ENCODE measurements at places on chromosomes 5 and 9.

DNA sequence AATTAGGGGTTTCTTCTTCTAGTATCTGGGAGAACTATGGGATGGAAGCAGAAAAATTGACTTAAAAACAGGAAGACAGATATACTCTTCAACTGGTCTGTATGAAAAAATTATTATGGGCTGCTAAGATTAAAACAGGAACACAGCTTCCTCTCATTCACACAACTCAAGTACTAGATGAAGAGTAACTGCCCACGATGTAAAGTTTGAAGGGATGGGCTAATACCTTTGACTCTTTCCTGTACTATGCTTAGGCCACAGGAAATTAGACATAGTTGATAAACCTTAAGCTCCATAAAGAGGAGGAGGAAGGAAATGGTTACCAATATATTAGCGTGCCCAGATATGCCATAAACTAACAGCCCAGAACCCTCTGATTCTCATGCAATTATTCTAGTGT is 88.6 kb downstream of the ANKRD31 start:
- H3K36me3 ChIP-seq: peaks cover 14% of the 10 kb centered on the region
- no peak overlapping the region for H3K4me3 ChIP-seq
- no peak overlapping the region for H3K27ac ChIP-seq
- DNase-seq: no peak

DNA sequence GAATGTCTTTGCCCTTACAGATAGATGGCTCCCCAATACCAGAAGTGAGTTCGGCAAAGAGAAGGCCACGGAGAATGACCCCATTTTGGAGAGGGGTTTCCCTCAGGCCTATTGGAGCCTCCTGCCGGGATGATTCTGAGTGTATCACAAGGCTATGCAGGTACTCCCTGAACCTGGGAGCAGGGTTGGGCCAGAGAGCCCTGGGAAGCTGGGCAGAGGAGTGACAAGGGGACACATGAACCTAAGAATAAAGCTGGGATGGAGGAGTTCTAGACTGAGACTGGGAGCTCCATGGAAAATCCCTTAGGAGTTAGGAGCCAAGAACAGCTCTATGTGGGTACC is 433 bp downstream of the LEAP2 start:
- no peak overlapping the region for H3K4me3 ChIP-seq
- peaks cover 14% of the 10 kb centered on the region for H3K4me1 ChIP-seq
- no peak overlapping the region for H3K27ac ChIP-seq
- no peak for DNase-seq

DNA sequence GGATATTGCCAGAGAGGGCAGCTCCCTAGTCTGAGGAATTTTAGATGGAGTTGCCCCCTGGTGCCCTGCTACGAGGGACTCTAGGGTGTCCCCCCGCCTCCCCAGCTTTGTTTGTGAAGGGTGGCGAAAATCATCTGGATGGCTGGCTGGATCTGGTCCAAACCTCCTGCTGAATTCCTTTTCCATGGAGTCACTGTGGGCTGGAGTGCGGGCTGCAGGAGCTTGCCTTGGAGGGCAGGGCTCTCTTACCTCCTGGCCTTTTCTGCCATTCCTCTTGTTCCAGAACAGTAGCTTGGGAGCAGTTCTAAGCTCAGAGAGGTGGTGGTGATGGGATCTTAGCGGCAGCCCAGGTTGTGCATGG is 2.1 kb downstream of the SYNPO start:
- H3K27ac ChIP-seq: no peak overlapping the region
- H3K27me3 ChIP-seq: peaks cover 5% of the 10 kb centered on the region
- H3K4me1 ChIP-seq: no peaks in the 10 kb centered on the region
- no peaks in the 10 kb centered on the region for H3K36me3 ChIP-seq
- DNase-seq: no peak

GRCh38 chr5:140109018-140109758 is 4.7 kb upstream of the PURA start:
- no peaks in the 10 kb centered on the region for H3K36me3 ChIP-seq
- peaks cover 47% of the 10 kb centered on the region for H3K4me1 ChIP-seq

- H3K4me3 ChIP-seq: no peak overlapping the region
- no peak for DNase-seq
- H3K27me3 ChIP-seq: no peaks in the 10 kb centered on the region
These were observed 275.6 kb upstream of the SLC30A5 start for GRCh38 chr5:68818057-68818695.

- no peak overlapping the region for H3K4me3 ChIP-seq
- H3K27me3 ChIP-seq: peaks cover 9% of the 10 kb centered on the region
- no peak overlapping the region for H3K27ac ChIP-seq
- DNase-seq: no peak
These were observed 9.0 kb upstream of the WNK2 start for GRCh38 chr9:93174976-93175375.

GRCh38 chr9:116124472-116125040 is 29.0 kb upstream of the PAPPA start:
- DNase-seq: no peak
- H3K4me1 ChIP-seq: no peaks in the 10 kb centered on the region
- H3K36me3 ChIP-seq: no peaks in the 10 kb centered on the region
- no peaks in the 10 kb centered on the region for H3K27me3 ChIP-seq
- H3K4me3 ChIP-seq: no peak overlapping the region

DNA sequence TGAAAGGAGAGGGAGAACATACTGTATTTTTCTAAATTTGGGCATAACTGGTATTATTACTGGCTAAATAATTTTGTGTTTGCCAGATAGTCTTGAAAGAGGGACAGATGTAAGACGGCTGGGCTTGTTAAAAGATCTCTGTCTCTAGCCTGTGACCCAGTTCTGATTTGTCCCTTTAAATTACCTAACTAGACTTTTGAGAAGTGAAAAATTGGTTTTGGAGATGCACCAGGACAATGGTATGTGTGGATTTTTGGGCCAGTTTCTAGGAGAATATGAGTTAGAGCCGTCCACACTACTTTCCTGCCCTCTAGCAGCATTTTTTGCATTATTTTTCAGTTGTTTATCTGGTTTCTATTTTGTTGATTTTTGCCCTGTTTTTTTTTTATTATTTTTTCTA is 33.5 kb downstream of the LNPEP start:
- no peak overlapping the region for H3K4me3 ChIP-seq
- H3K27me3 ChIP-seq: no peaks in the 10 kb centered on the region
- H3K4me1 ChIP-seq: peaks cover 80% of the 10 kb centered on the region
- H3K27ac ChIP-seq: no peak overlapping the region
- no peak for DNase-seq

GRCh38 chr5:100902440-100903038 is 543 bp downstream of the ST8SIA4 start:
- no peaks in the 10 kb centered on the region for H3K27me3 ChIP-seq
- H3K4me1 ChIP-seq: peaks cover 44% of the 10 kb centered on the region
- peaks cover 16% of the 10 kb centered on the region for H3K36me3 ChIP-seq
- peak; percentile 45 for DNase-seq
- H3K27ac ChIP-seq: peak overlapping the region; percentile 99

DNA sequence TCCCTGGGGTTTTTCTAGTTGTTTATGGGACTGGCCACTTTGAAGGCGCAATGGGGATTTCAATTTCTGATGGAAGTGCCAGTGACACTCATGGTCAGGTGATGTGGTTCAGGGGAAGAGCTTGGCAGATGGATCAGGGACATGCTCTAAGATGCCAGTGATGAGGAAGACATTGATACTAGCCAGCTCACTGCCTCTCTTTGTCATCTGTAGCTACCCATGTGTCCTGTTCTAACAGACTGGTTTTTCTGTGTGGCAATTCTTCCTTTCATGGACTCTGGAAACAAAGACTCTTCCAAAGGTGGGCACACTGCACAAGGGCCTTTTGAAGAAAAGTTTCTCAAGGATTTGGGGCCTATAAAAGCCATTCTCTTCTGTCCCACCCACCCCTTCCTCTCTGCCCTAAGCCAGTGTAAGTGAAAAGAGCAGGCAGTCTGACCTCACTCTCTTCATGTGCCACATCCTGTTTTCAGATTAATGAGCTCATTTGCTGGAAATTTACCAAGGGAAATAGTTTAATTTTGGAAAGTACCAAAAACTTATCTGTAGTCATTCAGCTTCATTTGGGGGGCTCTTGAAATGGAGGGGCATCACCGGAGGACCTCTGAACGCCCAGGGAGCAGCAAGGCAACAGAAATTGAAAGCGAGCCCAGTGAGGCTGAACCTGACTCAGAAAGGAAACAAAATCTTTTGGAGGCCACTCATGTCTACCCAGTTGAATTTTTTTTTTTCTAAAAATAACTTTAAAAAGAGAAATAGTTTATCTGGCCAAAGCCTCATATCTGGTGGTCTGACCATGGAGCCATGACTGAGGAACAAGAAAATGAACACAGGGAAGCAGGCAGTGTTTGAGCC is 4.9 kb upstream of the TRAF1 start:
- peak; percentile 82 for DNase-seq
- peak overlapping the region; percentile 71 for H3K4me3 ChIP-seq
- H3K36me3 ChIP-seq: peaks cover 22% of the 10 kb centered on the region
- H3K27me3 ChIP-seq: no peaks in the 10 kb centered on the region
- peaks cover 86% of the 10 kb centered on the region for H3K4me1 ChIP-seq

DNA sequence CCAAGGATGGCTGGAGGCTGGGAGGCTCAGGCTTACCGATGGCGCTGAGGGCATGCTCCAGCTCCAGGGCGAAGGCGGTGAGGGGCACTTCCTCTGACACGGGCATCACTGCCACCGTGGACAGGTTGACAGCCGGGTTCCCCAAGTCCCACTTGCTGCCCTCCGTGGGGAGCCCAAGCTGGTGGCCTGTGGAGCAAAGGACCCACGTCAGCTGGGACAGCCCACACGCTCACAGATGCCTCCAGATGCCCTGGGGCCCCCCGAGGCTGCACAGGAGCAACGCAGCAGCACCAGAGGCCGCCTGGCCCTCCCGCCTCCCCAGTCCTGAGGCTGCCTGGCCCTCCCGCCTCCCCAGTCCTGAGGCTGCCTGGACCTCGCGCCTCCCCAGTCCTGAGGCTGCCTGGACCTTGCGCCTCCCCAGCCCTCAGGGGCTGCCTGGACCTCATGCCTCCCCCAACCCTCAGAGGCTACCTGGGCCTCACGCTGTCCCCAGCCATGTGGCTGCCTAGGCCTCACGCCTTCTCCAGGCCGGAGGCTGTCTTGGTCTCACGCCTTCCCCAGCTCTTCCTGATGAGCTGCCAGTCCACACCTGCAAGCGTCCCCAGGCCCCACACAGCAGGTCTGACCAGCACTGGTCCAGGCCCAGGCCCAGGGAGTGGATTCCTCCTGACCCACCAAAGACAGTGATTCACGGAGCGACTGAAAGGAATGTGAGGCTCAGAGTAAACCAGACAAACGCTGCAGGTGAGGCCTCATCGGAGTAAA is 25.6 kb upstream of the NSMF start:
- H3K4me1 ChIP-seq: no peaks in the 10 kb centered on the region
- no peaks in the 10 kb centered on the region for H3K36me3 ChIP-seq
- no peaks in the 10 kb centered on the region for H3K27me3 ChIP-seq
- H3K27ac ChIP-seq: no peak overlapping the region
- no peak overlapping the region for H3K4me3 ChIP-seq

DNA sequence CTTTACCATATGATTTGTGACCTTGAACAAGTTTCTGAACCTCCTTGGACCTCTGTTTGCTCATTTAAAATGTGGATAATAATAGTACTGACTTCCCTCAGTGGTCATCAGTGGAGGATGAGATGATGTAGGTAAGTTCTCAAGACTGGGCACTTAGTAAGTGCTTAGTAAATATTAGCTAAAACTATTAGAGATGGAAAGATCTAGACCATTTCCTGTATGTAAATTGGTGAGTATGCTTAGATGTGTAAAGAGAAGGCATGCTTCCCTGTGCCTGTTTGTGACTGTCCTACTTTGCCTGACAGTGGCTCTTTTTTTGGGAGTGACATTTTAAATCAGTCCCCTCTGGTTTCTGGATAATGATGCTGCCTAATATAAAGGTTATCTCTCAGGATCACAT is 288.1 kb downstream of the GABRB2 start:
- H3K27ac ChIP-seq: no peak overlapping the region
- no peaks in the 10 kb centered on the region for H3K36me3 ChIP-seq
- no peak overlapping the region for H3K4me3 ChIP-seq
- no peaks in the 10 kb centered on the region for H3K27me3 ChIP-seq
- DNase-seq: no peak

GRCh38 chr9:133513214-133514100 is 11.3 kb downstream of the MYMK start:
- H3K27ac ChIP-seq: no peak overlapping the region
- no peak overlapping the region for H3K4me3 ChIP-seq
- H3K36me3 ChIP-seq: no peaks in the 10 kb centered on the region
- DNase-seq: no peak
- H3K27me3 ChIP-seq: no peaks in the 10 kb centered on the region

DNA sequence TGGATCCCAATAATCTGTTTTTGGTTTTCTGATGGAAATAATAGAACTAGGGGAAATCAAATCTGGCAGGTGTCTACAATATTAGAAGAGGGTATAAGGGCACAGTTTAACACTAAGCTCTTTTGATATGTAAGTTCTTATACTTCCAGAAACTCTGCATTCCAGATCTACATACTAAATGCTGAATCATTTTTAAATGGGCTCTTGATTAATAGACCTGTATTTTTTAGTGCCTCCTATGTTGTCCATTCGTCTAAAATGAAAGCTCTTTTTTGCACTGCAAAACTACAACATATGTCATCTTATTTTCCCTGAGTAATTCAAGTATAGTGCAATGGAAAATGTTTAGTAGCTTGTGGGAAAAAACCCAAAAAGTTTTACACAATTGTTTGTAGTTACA is 44.2 kb downstream of the NR6A1 start:
- peaks cover 11% of the 10 kb centered on the region for H3K27me3 ChIP-seq
- H3K36me3 ChIP-seq: no peaks in the 10 kb centered on the region
- DNase-seq: no peak
- H3K4me3 ChIP-seq: no peak overlapping the region

DNA sequence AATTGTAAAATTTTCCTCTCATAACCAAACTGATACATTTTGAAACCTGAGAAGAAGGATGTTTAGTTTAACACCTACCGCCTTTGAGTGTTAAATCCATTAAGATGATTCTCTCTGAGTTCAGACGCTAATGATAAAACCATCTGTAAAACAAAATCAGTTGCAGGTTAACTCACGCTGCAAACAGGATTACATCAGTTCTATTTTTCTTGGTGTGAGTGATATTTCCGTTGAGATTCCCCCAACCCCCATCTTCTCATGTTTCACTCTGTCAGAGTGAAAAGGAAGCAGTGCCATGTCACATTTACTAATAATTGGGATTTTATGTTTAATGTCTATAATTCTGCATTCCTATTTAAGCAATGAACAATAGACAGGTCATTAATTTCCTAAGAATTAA is 146.5 kb downstream of the FANCC start:
- peak overlapping the region; percentile 63 for H3K27ac ChIP-seq
- H3K27me3 ChIP-seq: no peaks in the 10 kb centered on the region
- DNase-seq: no peak
- H3K4me3 ChIP-seq: no peak overlapping the region
- H3K36me3 ChIP-seq: peaks cover 37% of the 10 kb centered on the region

- DNase-seq: peak; percentile 79
- H3K36me3 ChIP-seq: peaks cover 26% of the 10 kb centered on the region
- H3K27ac ChIP-seq: peak overlapping the region; percentile 67
These were observed 23.6 kb downstream of the PCDHGC5 start for GRCh38 chr5:141512390-141512910.

GRCh38 chr9:126507318-126508109 is 106.2 kb upstream of the LMX1B start:
- DNase-seq: no peak
- H3K4me1 ChIP-seq: no peaks in the 10 kb centered on the region
- H3K27me3 ChIP-seq: peaks cover 16% of the 10 kb centered on the region
- H3K36me3 ChIP-seq: no peaks in the 10 kb centered on the region
- H3K27ac ChIP-seq: no peak overlapping the region
